Epithelial cell of prostate (primary cell): ENCODE measurements at places on chromosomes 5 and 9.

DNA sequence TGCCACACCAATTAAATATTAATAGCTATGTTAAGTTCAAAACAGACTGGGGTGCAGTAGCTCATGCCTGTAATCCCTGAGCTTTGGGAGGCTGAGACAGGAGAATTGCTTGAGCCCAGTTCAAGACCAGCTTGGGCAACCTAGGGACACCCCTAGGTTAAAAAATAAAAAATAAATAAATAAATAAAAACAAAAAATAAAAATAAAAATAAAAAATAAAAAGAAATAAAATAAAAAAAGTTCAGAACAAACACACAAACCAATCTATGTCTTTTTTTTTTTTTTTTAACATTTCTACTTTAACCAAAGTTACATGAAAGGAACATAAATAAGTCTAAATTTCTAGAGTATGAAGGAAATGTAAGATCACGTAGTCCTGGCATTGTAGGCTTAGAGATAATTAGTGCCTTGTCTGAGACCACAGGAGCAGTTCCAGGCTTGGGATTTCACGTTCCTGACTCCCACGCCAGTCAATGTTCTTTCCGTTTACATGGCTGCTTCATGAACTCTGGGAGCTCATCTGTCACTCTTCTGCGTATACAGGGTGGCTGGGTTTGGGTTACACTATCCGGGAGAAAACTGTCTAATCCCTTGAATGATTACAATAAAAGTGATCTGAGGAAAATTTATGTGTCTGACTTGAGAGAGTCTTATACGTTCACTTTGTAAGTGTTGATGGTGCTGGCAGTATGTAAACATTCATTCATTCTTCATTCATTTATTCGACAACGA, 85.2 kb downstream of the KIAA1958 start:
- DNase-seq, result no peak

DNA sequence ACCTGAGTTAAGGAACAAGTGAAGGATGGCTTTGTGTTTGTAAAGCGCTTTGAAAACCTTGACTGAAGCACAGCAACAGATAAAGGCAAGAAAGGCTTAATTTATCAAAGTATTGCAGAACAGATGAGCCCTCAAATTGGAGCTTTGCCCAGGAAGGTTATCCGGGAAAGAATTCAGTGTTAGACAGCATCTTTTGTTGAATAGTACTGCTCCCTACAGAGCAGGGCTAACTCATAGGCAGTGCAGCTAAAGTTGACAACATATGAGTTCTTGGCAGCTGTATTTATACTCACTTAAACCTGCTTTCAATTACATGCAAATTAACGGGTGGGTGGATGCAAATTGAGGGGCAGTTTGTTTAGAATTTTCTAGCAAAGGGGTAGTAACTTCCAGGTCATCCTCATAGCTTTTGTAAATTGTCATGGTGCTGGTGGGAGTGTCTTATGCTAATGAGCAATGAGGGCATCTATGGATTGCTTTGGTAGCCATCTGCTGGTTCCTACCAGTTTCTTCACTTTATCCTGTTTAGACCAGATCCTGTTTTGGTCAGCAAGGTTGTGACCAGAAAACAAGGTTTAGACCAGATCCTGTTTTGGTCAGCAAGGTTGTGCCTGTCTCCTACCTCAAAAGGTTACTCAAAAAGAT, 105.8 kb downstream of the GDA start:
- DNase-seq, result no peak

DNA sequence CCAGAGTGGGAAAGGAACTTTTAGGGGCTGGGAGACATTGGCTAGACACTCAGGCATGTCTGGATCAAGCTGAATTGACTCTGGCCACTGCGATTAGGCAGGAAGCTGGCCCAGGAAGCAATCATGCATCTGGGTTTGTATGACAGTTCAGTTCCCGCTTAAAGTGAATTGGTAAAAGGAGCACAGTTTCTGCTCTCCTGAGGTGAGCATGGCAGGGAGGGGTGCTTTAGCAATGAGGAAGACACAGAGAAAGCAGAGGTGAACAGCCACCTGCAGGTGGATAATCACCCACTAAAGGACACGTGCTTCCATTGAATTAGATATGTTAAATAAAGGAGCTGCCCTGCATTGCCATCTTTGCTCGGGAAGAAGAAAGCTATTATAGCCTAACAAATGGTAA, 248.1 kb upstream of the MAP3K1 start:
- no peak for DNase-seq

- no peak for DNase-seq
Measured at GRCh38 chr5:3650868-3651267, 55.2 kb downstream of the IRX1 start.

DNA sequence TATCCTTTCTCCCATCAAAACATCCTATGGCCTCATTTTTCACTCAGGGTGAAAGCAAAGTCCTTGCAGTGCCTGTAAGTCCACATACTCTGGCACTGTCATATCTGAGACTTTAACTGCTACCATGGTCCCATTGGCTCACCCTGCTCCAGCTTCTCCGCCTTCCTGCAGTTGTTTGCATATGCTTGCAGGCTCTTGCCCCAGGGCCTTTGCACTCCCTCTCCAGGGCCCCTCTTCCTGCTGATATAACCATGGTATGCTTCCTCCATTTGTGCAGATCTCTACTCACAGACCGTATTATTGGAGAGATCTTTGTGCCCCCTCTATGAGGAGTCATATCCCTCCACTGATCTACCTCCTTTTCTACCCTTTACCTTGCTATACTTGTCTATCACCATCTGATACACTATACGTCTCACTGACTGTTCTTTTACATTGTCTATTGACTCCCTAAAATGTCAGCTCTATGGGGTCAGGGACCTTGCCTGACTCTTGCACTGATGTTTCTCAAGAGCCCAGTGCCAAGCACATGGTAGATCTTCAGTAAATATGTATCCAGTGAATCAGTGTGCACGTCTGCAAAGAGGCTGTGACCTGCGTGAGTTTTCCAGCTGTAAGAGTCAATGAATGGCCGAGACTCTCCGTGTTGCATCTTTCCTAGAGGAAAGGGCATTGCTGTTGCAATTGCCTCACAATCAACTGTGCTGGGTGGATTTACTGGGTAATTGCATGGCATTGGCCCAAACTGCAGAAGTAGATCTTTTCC, 81.7 kb upstream of the CPEB4 start:
- DNase-seq, result no peak
